ENCODE measurements at places on chromosomes 4 and X.

GRCh38 chrX:9271789-9272525 lies 192.9 kb upstream of the TBL1X start:
- no peak for DNase-seq

GRCh38 chr4:118918388-118918787 lies 29.7 kb downstream of the SYNPO2 start:
- DNase-seq, result no peak

DNA sequence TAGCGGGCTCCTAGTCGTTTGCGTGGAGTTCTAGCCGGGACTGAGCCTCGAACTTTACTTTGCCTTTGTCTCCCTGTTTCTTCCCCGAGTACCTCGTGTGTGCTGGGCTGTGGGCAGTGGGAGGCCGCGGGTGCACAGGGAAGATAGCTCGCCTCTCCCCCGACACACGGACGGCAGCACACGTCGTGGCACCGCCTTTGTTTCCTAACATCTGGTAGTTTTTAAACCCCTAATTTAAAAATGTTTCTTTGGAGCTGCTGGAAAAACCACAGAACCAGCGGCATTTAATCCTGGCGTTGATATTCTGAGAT lies 866 bp downstream of the RBM46 start:
- DNase-seq, result no peak

GRCh38 chr4:14562901-14563300 lies 439.4 kb upstream of the CPEB2 start:
- no peak for DNase-seq

DNA sequence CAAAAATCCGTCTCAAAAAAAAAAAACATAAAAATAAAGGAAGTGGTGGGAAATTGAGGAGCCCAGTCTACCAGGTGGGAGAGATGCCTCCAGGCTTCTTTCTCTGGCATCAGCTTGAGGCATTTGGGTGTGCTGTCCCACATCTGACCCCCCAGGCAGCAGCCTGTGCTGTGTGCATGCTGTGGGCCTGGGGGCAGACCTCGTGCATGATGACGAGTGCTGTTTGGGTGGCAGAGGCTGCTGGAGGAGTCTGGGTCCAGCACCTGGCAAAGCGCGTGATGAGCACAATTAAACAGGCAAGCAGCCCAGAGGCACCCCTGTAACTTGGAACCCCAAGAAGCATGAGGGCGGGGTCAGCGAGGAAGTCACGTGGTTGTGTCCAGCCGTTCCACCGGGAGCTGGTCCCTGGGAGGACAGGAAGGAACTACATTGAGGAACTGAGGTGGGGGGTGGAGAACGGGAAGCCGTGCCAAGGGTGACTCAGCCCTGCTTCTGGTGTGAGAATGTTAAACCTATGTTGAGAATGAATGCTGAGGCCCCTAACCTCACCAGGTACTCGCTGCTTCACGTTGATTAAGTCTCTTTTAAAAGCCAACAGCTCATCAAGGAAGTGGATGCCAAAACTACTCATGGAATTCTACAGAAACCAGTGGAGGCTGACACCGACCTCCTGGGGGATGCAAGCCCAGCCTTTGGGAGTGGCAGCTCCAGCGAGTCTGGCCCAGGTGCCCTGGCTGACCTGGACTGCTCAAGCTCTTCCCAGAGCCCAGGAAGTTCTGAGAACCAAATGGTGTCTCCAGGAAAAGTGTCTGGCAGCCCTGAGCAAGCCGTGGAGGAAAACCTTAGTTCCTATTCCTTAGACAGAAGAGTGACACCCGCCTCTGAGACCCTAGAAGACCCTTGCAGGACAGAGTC lies 6.1 kb downstream of the TACC3 start:
- no peak for DNase-seq

DNA sequence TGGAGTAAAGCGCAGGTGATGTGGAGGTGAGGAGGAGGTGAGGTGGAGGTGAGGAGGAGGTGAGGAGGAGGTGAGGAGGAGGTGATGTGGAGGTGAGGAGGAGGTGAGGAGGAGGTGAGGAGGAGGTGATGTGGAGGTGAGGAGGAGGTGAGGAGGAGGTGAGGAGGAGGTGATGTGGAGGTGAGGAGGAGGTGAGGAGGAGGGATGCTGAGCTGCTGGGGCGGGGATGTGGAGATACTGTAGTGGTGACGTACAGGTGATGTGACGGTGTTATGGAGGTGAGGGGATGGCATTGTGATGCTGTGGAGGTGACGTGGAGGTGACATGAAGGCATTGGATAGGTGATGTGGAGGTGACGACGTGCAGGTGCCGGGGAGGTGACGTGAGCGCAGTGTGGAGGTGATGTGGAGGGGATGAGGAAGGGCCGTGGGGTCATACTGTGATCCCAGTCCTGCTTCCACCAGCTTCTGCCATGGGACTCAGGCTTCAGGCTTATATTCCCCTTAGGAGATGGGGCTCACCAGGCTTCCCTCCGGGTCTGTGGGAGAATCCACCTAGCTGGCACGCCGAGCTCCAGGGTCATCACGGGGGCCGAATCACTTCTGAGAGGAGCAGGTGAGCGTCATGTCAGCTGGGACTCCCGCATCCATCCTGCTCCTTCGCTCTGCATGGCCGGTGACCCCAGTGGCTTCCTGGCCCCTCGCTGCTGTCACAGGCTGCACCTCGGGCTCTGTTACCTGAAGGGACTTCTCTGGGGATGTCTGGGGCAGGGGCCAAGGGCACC lies 47.9 kb upstream of the GRPEL1 start:
- DNase-seq, result no peak

DNA sequence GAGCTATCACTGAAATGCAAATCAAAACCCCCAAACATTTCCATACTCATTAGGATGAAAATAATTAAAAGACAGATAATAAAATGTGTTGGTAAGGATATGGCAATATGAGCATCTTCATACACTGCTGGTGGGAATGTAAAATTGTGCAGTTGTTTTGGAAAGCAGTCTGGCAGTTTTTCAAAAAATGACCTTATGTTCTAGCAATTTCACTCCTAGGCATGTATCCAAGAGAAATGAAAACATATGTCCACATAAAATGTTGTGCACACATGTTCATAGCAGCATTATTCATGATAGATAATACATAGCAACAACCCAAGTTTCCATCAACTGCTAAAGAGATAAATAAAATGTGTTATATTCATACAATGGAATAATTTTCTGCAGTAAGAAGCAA lies 14.8 kb upstream of the GPRASP2 start:
- DNase-seq, result no peak

DNA sequence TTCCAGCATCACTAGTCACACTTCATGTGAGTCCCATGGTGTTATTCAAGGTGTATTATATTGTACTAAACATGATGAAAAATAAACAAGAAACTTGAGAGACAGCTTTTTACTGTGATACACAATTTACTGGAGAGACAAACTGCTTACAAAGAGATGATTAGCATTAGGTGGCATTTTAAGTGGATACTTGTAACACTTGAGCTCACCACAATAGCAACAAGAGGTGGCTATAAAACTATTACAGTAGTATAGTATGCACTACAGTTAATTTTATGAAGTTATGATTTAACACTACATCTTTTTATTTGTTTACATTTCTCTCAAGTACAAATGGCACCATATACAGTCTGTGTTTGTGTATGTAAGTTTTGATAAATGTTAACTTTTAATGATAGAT lies 246.6 kb downstream of the PARM1 start:
- DNase-seq, result no peak

DNA sequence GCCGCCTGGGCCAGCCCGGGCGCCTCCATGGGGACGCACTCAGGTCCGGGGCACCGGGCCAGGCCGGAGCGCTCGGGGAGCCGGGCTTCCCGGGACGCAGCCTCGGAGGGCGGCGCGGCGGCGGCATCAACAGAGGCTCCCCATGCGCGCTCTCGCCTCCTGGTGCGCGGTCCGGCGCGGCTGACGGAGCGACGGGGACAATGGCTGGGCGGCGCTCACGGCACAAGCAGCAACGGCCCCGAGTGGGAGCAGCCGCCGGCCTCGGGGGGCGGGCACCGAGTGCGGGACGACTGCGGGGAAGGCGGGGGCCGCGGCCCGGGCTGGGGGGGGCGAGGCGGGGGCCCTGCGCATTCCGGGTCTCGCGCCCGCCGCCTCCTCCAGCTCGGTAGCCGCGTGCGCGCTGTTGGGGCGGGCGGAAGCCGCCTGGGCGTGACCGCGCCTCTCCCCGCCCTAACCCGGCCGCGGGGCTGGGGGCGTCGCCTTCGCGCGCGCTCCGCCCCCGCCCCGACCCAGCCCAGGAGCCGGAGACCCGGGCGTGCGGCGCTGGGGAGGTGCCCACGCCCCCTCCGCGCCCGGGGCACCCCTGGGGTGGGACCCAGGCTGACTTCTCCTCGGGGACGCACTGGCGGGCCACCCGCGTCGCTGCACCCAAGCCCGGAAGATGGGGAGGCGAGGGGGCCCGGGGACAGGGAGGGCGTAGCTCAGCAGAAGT lies at the start of gene PRKX:
Gene PRKX, minus strand, starts transcription at position 425 of the 712 bp plus-strand sequence. Its CDS starts 396 bp downstream, at position 29.
- DNase-seq, result peak; percentile 88

DNA sequence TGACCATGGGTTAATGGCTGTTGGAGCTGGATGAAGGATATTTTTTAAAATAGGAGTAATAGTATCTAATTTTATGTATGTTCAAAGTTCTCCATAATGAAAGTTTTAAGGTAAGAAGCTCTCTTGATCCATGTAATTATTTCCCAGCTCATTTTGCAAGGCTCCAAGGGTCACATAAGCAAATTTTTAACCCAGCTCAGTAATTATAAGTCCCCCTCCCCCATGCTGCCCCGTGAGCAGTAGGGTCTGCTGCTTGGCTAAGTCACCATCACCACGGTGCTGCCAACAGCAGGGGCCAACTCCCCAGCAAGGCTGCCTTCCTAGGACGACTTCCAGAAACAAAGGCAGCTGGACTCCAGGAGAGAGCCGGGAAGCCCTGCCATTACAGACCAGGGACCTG lies 340.0 kb downstream of the FBXW7 start:
- no peak for DNase-seq

- no peak for DNase-seq
Measured at GRCh38 chr4:8209181-8209874, 10.2 kb downstream of the SH3TC1 start.

DNA sequence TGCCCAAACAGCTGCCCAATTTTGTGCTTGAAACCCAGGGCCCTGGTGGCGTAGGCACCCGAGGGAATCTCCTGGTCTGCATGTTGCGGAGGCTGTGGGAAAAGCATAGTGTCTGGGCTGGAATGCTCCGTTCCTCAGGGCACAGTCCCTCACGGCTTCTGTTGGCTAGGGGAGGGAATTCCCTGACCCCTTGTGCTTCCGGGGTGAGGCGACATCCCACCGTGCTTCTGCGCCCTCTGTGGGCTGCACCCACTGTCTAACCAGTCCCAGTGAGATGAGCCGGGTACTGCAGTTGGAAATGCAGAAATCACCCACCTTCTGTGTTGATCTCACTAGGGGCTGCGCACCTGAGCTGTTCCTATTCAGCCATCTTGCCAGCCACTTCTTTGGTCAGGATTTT lies 399.4 kb upstream of the FTHL17 start:
- no peak for DNase-seq

Data from activated T-cell treated with anti-CD3 and anti-CD28 coated beads, Interleukin-2, amount 50 U/mL, for 48 hours (primary cell).